ENCODE measurements at places on chromosomes 3 and 15.

GRCh38 chr3:69441732-69442131 lies 55.8 kb upstream of the FRMD4B start:
- no peak for DNase-seq

DNA sequence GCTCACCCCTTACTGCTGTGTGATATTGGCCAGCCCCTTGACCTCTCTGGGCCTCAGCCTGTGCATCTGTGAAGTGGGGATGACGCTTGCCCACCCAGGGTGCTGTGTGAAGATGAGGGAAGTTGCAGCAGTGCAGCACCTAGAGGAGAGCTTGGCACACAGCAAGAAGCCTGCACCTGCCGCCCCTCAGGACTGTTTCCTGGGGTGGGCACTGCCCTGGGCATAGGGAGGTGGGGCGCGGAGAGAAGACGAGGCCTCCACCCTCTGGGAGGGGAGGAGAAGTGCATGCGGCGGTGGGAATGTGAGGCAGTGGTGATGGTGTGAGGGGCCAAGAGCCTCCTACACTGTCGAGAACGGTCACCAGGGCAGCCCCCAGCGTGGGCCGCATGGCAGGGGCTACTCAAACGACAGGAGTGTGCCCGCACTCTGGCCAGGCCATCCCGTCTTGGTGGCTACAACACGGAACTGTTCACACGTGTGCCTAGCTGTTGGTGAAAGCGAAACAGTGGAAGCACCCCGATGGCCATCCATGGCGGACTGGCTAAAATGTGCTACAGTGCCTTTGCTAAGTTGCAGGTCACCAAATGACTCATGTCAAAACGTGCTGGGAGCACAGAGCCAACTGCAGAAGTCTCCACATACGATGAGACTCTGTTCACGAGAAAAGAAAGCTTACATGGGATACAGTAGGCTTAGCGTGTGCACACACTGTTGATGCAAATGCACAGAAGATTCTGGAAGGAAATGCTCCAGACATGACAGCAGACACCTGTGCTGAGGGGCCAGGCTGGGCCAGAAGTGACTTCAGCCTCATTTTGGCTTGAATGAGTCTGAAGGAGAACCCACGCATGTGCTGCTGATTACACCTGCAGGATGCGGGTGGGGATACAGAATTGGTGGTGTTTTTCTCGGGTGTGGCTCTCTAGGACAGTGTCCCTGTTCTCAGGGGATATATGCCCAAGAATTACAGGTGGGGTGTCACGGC lies 40.4 kb upstream of the IQSEC1 start:
- no peak for DNase-seq

DNA sequence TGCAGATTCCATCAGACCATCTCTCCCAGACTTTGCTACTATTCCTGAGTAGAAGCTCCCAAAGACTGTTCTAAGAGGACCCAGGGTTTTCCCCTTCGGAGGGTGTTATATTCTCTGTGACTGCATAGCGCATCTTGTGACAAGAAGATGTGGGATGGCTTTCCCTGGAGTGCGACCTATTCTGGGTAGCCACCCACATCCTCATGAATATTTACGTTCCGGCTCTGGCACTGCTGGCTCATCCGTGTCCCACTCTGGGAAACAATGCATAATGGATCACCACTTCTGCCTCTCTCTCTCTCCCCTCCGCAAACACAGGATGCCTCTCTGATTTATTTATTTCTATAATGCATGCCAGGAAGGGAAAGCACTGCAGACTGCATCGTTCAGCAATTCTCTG lies 166.1 kb downstream of the PYDC2 start:
- DNase-seq: peak; percentile 2

GRCh38 chr15:74291101-74292071 lies 55.3 kb downstream of the CCDC33 start:
- peak; percentile 95 for DNase-seq

DNA sequence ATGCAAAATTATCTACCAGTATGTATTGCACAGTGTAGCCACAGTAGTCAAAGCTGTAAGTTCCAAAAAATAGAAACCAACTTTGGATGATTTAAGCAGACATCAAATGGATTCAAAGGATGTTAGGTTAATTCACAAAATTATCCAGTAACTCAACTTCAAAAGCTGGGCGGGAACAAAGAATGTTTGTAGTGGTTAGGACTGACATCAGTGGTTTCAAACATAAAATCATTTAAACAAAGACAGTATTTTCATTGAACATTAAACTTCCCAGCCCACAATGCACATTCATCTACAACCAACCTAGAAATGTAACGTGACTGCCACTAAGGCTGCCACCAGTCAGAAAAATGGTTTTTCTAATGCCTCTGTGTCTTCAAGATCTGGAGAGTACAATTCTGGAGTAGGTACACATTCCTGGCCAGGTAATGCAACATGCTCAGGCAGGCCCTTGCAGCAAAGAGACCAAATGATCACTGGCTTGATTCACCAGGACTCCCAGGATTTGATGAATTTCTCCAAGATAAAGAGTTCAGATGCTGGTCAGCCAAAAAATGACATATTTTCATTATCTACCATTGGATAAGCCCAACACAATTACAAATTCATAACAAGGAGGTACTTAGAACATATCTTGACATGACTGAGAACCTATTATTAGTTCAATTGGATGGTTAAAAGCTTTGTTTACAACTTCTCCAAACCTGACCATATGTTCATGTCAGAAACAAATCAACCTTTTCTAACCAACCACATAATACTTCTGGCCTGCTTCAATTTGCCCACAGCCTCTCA lies 189.8 kb upstream of the CNTN4 start:
- no peak for DNase-seq

DNA sequence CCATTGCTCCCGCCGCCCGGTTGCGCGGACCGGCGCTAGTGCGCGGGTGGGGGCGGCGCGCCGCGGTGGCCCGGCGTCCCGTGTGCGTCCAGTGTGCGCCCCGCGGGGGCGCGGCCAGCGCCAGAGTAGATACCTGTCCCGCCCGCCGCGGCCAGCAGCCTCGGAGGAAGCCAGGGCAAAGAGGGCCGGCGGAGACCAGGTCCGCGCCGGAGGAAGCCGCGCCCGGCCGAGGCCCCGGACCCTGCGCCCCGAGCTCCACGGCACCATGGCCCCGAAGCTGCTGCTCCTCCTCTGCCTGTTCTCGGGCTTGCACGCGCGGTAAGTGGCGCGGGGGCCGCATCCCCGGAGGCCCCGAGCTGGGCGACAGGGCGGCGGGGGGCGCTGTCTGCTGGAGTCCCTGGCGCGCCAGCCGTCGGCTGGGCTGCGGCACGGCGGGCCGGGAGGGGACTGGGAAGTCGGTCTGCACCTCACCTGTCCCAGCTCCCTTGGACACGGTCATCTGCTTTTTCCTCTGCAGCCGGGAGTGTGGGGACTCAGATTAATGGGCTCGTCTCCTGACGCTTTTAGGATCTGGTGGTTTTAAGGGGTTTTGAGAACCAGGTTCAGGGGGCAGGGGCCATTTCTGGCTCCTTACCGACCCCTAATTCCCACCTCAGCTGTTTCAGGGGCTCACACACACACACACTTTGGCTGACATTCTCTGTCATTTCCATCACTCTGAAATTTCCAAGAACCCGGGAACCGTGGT lies 464 bp downstream of the GABRG3 start:
- no peak for DNase-seq

DNA sequence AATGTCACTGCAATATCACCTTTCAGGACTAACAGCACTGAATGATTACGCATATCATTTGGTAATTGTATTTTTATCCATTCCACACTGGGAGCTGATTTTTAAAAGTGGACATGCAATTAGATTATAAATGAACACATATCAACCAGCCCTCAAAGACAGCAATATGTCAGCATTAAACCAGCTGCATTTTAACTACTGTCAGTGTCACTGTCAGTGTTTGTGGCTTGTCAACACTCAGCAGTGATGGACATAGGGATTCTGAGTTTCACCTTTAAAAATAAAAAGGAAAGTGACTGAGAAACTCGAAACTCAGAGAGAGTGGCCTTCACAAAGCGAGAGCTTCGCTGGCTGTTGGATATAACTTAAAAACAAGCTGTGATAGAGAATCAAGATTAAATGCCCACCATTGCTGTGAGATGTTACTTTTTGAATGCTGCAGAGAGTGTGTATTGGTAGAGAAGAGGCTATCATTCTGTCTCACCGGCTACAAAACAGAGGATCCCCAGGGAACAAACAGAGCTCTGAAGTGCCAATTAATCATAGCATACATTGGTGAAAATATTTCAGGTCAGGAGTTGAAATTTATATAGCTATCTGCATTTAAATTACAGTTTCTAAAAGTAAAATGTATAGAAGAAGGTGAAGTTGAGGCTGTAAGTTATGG lies 635.8 kb downstream of the SQOR start:
- no peak for DNase-seq

DNA sequence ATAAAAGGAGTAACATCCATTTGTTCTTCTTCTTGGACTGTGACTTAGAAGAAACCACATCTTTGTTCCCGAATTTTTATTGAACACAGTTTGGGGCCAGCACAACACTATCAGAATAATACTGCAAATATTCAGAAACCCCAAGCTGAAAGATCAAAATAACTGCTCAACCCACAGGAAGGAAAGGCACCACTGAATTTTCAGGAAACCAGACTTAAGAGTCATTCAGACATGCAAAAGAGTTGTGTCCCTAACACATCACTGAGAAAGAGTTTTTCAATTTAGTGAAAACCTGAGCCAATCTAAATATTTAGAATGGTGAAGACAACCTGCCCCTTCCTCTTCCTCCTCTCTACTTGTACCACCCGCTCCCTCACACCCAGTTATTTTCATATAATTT lies 295.0 kb upstream of the RORA start:
- DNase-seq: no peak

GRCh38 chr15:94230883-94231722 lies at the start of gene MCTP2:
Gene MCTP2 (plus strand): TSS chr15:94231561. CDS start chr15:94298266, 66,705 bp downstream.
- peak; percentile 82 for DNase-seq

GRCh38 chr3:6220447-6220846 lies 640.5 kb upstream of the GRM7 start:
- no peak for DNase-seq
